ENCODE measurements at places on chromosomes 2 and 18.
A peak's percentile ranks its signal among the peaks of the same experiment; 100 is the strongest.

DNA sequence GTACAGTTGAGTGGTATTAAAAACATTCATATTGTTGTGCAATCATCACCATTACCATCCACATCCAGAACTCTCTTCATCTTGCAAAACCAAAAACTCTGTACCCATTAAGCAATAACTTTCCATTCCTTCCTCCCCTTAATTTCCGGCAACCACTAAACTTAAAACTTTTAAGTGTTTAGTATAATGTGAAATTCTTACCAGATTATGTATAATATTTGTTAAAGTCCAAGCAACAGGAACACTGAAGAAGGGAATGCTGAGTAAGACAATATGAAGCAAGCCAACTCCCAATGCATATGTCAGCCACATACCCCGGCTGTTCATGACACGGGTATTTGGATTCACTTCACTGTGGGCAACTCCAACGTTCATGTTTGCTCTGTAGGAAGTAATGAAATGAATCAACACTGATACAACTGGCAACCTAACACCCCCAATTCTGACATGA is 1.9 kb downstream of the ORMDL1 start:
- no peak for DNase-seq

- DNase-seq = peak; percentile 91
These were observed 123.0 kb upstream of the SLC39A10 start for GRCh38 chr2:195533771-195534642.

GRCh38 chr2:148888003-148888501 is 13.0 kb downstream of the KIF5C start:
- no peak for DNase-seq

- DNase-seq = no peak
These were observed 17.4 kb downstream of the IRS1 start for GRCh38 chr2:226782092-226782713.

DNA sequence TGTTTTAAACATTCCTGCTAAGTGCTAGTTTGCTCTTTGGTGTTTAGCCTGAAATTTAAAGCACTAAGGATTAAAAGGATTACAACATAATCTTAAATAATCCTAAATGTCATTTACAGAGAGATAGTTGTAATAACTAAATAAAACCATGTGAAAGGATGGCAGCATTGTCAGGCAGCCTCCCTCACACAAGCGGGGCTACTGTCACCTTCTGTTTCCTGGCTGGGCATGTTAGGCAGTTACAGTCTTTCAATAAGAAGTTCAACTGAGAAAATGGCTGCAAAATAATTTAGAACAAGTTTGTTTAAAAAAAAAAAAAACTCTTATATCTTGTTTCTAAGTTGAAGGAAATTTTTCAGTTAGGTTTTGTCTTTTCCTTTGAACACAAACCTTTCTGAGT is 124.9 kb downstream of the ARHGAP15 start:
- no peak for DNase-seq

DNA sequence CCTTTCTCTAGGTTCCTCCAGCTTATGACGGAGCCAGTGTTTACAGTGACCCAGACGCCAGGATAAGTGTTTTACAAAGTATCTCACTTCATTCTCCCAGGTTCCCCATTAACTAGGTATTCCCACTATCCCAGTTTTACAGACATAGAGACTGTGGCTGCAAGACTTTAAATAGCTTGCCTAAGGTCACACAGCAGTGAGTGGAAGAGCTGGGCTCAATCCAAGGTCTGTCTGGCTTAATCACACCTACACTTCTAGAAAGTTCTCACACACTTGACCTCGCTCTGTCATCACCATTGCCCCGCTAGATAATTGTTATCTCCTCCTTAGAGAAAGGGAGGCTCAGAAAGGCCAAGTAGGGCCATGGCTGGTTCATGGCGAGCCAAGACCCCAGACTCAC is 110.2 kb downstream of the ANTXR1 start:
- no peak for DNase-seq

Data from RCC 7860 (cell line).